Subcutaneous adipose tissue (tissue), 4 donors: ENCODE measurements at places on chromosomes 12 and 14. TPM values are rescaled to one million over a fixed set of nuclear protein-coding genes. Genes with fewer than 3 reads are reported as not detected.

PLCZ1 gene
- total RNA-seq, result not detected

PHLDA1 gene
- total RNA-seq, result 41.6 TPM

NEUROD4 gene
- total RNA-seq, result not detected

FLRT2 gene
- 77.8 TPM for total RNA-seq

TPH2 gene
- not detected for total RNA-seq

INSM2 gene
- total RNA-seq, result not detected

PYM1 gene
- 25.9 TPM for total RNA-seq

OTOGL gene
- 0.49 TPM for total RNA-seq

KRT75 gene
- total RNA-seq, result not detected
